H7 (cell line): ENCODE measurements at places on chromosomes 3 and 15.

DNA sequence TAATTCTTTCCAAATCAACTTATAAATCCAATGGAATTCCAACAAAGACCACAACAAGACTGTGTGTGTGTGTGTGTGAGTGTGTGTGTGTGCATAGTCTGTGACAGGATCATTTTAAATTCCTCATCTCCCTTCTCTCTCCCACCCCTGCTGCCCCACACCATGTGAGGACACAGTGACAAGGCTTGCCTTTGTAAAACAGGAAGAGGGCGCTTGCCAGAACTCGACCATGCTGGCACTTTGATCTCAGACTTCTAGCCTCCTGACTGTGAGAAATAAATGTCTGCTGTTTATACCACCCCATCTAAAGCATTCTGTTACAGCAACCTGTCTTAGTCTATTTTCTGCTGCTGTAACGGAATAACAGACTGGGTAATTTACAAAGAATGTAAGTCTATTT, 99.1 kb downstream of the NSMCE3 start:
- no peak for DNase-seq

- DNase-seq: peak; percentile 92
These were observed 557 bp downstream of the TFG start for GRCh38 chr3:100709842-100710260.

DNA sequence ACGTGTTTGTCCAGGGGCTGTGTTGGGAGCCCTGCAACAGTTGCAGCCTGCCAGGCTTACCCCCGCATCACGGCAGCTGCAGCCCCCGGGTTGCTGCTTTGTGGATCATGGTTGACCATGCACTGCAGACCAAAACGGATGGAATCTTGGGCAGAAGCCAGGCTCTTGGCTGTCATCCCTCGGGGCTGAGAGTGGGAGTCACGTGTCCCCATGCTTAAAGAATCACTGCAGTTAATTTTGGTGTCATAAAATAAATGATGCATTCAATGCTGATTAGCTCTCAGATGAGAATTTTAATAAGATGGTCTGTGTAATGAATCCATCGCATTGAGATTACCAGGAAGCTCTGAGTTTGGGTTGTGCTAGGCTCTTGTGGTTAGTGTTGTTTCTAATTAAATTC, 115.6 kb downstream of the CHDH start:
- no peak for DNase-seq

- no peak for DNase-seq
These were observed 225.6 kb downstream of the TBL1XR1 start for GRCh38 chr3:176971613-176972174.

DNA sequence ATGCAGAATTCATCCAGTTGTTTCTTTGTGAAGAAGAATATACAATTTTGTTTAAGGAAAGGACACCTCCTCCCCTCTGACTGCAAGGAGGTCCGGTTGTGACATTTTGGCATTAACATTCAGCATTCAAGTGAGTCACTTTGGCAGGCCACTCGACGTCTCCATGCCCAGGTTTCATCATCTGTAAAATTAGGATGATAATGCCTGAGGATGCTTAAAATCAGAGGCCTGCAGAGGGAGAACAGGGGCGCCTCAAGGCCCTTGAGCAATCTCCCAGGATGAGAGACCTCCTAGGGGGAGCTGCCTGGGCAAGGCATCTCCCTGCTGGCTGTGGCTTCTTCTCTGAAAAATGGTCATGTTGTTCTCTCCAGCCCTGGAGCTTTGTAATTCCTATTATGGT, 236.0 kb downstream of the CACNA2D3 start:
- no peak for DNase-seq

DNA sequence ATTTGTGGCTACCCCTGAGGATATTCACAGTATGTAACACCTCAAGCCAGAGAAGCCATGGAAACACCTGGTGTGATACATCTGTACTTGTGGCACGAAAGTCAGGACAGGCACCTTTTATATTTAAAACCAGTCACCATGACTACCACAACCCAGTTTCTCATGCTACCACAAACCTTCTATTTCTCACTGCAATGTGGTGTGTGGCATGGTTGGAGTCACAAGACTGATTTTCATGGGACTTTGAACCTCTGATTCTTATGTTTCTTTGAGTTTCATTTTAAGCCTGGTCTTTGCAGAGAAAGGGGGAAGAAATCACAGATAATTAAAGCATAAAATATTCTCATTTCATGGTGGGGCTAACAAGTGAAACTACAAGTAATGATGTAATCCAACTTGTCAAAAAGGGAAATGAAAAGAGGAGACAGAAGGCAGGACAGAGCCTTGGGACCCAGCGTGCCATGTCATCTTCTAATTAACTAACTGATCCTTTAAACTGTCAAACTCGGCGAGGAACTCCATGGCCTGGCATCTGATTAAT, 175.9 kb downstream of the PDZRN3 start:
- DNase-seq: no peak

- no peak for DNase-seq
These were observed 133.6 kb downstream of the GHSR start for GRCh38 chr3:172314591-172315160.

- no peak for DNase-seq
These were observed 578.4 kb downstream of the ZIC1 start for GRCh38 chr3:147987549-147987948.

DNA sequence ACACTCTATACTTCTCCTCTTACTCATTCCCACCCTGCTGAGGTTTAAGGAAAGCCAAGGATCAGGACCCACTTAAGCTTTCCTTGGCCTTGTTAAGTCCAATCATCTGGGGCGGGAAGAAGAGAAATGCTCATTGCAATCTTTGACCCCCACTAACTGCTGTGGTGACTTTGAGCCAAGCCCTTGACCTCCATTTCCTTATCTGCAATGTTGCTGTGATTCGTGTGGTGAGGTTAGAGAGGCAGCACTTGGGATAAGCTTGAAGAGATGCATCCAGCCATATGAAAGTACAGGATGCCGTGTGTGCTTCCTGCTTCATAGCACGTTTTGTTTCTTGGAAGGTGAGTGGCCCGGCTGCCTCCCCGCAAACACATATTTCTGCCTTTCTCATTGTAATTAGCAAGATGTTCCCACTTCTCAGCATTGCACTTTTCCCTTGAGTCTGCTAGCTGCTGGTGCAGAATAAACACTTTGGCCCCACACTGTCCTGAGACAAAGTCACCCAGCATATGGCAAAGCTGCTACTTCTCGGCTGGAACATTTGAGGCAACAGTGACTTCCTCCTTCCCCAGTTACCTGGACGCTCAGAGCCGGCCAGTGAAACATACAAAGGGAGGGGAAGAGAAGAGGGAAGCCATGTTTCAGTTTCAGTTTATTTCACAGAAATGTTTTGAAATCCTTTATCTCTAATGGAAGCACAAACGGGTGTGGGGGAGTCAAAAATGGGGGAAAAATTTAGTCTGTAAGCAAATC, 10.5 kb upstream of the NUDT16 start:
- DNase-seq: no peak

- DNase-seq: no peak
These were observed 21.8 kb upstream of the CLDN18 start for GRCh38 chr3:137988152-137988551.

- no peak for DNase-seq
These were observed 104.8 kb upstream of the WNT5A start for GRCh38 chr3:55591888-55592287.

GRCh38 chr3:9026320-9027045, 63.2 kb upstream of the RAD18 start:
- no peak for DNase-seq

GRCh38 chr3:126053949-126054569, 29.9 kb downstream of the SLC41A3 start:
- no peak for DNase-seq

DNA sequence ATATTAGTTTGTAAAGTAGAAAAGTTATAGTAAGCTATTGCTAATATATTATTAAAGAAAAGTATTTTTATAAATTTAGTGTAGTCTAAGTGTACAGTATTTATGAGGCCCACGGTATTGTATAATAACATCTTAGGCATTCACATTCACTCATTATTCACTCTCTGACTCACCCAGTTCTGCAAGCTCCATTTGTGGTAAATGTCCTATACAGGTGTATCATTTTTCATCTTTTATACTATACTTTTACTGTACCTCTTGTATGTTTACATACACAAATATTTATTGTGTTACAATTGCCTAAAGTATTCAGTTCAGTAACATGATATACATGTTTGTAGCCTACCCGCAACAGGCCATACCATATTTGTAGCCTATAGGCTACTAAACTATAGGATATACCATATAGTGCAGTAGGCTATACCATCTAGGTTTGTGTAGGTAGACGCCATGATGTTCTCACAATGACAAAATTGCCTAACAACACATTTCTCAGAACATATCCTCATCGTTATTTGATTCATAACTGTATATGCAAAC, 246.8 kb upstream of the ALCAM start:
- no peak for DNase-seq

- DNase-seq: no peak
These were observed 9.2 kb downstream of the NDUFB5 start for GRCh38 chr3:179613807-179614206.

DNA sequence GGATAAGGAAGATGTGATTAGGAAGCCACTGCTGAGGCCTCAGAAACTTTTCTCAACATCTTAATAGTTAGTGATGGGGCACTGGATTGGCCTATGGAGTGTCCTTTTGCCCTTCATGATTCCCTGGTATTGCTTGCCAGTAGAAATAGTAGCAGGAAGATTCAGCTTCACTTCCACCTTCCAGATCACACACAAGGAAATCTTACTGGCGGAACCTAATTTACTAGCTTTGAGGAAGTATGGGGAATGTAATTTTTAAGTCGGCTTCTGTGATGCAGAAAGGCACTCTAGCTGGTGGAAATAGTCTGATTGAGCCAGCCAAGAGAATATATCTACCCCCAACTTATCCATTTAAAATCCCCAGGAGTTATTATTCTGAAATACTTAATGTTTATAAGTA, 46.5 kb downstream of the LPP start:
- no peak for DNase-seq

- no peak for DNase-seq
These were observed 567.8 kb downstream of the ZIC1 start for GRCh38 chr3:147977001-147977400.

- DNase-seq: no peak
These were observed 1090.2 kb downstream of the FHIT start for GRCh38 chr3:60160822-60161748.
